Activated T-helper 1 cell treated with anti-CD3 and anti-CD28 coated beads, Interleukin-12 subunit alpha, Interleukin-12 subunit beta, Interleukin-2, Interleukin-4 antibody, amounts not matched to agents 30 ng/mL and 10 ng/mL and 1 ng/mL, durations not matched to agents 14 hours and 24 hours and 36 hours (primary cell): ENCODE measurements at places on chromosomes 16 and 17. TPM values are rescaled to one million over a fixed set of nuclear protein-coding genes. Genes with fewer than 3 reads are reported as not detected.
A peak's percentile ranks its signal among the peaks of the same experiment; 100 is the strongest.

SPN gene
- total RNA-seq = 191 and 196 TPM in 2 replicates

DNA sequence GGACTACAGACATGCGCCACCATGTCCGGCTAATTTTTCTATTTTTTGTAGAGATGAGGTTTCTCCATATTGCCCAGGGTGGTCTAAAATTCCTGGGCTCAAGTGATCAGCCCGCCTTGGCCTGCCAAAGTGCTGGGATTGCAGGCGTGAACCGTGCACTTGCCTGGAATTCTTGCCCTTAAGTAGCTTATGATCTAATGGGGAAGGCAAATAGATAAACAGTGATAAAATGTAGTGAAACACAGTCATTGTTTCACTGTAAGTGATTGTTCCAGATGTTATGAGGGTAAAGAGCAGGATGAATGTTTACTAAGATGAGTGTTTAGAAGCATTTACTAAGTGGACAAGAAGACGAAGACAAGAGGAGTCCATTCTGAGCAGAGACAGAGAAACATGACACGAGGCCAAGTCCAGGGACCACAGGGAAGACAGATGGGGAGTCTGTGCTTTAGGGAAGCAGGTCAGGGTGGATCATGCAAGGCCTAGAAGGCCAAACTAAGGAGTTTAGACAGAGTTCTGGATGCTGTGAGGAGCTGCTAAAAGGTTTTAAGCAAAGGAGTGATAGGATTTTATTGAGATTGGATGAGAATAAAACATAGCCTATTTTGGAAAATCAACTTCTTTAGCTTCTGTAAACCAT is 36.9 kb downstream of the YPEL2 start:
- no peak overlapping the region for H3K4me3 ChIP-seq
- H3K36me3 ChIP-seq = peaks cover 1% of the 10 kb centered on the region
- H3K4me1 ChIP-seq = peaks cover 60% of the 10 kb centered on the region
- no peak for DNase-seq
- no peaks in the 10 kb centered on the region for H3K27me3 ChIP-seq

DNA sequence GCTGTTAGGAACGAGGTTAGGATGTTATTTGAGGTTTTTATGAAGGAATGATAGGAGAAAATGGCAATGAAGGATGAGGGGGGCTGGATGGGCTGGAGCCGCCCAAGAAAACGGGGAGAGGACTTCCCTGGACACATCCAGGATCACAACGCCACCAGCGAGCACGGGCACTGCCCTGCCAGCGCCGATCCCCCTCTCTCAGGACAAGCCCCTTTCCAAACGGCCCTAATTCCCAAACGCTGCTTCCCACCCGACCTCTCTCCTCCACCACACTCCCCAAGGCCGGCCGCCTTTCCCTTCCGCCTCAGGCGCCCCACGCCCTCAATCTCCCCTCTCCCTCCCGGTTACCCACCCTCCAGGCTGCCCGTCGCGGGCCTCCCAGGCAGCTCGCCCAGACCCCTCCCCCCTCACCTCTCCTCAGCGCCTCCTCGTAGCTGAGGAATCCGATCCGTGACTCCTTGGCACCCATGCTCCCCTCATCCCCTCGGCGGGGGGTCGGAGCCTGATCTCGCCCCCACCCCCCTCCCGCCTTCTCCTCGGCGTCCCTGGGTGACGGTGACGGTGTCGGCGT is 377 bp downstream of the USP32 start:
- H3K27ac ChIP-seq = peak overlapping the region; percentile 93
- peaks cover 55% of the 10 kb centered on the region for H3K4me1 ChIP-seq
- H3K27me3 ChIP-seq = no peaks in the 10 kb centered on the region
- H3K36me3 ChIP-seq = peaks cover under 1% of the 10 kb centered on the region

EIF3CL gene
- total RNA-seq = 139 and 192 TPM in 2 replicates

LITAFD gene
- not detected in 2 replicates for total RNA-seq

DNA sequence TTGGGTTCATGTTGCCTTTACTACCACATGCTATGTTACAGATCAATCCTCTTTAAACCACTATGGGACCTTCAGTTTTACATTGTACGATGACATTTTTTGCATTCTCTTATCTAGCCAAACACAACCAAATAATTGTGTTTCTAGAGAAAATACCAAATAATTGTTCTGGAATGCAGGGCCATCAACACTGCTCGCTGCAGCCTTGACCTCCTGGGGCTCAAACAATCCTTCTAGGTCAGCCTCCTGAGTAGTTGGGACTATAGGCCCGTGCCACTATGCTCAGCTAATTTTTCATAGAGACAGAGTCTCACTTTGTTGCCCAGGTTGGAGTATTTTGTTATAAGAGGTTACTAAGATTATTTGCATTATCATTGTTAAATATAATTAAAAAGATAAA is 237.5 kb upstream of the PMFBP1 start:
- H3K27ac ChIP-seq = no peak overlapping the region
- no peaks in the 10 kb centered on the region for H3K4me1 ChIP-seq
- no peaks in the 10 kb centered on the region for H3K27me3 ChIP-seq
- H3K36me3 ChIP-seq = no peaks in the 10 kb centered on the region

DNA sequence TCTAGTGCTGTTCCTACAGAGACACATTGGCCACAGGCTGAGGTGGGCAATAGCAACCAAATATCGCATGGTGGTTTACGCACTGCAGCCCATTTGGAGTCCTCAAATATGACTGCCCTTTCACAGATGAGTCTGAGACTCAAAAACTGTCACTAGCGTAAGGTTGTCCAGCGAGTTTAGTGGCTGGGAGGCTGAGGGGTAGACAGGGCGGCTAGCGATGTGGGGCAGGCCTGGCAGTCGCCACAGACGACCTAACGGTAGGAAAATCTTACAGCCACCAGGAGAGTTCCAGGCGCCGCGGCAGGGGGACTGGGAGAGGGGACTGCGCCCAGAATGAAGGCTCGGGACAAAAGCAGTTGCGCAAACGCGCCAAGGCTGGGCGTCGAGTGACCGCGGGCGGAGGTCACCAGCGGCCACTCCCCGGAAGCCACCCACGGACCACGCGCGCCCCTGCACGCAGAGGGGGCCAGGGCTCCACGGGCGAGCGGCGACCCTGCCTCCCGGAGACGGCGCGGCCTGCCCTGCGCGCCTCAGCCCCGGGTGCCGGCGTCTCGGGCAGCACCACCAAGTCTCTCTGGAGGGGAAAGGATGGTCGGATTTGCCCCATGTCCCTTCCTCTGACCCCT is 699 bp upstream of the MAP1LC3B start:
- H3K27ac ChIP-seq = peak overlapping the region; percentile 86
- peak overlapping the region; percentile 81 for H3K4me3 ChIP-seq
- H3K36me3 ChIP-seq = peaks cover 5% of the 10 kb centered on the region
- no peak for DNase-seq

CD300H gene
- not detected in 2 replicates for total RNA-seq

- H3K4me1 ChIP-seq = peaks cover 6% of the 10 kb centered on the region
- peaks cover 18% of the 10 kb centered on the region for H3K27me3 ChIP-seq
- no peak overlapping the region for H3K4me3 ChIP-seq
- H3K36me3 ChIP-seq = no peaks in the 10 kb centered on the region
- DNase-seq = no peak
Observed at GRCh38 chr17:332023-332422, 20.6 kb downstream of the RPH3AL start.

MYH8 gene
- total RNA-seq = not detected in 2 replicates

NRN1L gene
- total RNA-seq = 0.65 and 0.76 TPM in 2 replicates

DNA sequence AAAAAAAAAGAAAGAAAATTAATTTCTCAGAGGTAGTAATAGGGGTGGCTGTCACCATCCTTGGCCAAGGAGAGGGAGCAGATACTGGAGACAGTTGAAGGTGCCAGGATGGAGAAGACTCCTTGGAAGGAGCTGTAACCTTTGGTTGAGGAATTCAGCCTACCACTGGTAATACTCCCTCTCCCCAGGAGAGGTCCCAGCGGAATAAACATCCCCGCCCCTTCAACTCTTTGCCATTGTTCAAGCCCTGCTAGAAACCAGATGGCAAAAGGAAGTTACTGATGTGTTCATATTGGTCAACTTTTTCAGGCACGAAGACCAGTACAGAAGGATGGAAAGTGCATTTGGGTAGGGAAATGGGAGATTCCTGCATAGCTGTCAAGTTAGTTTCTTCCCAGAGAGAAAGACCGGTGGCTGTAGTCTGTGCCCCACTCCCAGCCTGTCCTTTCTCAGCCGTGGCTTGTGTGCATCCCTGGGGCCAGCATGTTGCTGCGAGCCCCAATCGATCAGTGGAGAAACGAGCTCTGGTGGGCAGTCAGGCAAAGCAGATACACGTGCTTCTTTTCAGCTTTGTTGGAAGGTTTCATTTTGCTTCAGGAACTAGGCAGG is 612.1 kb downstream of the MAF start:
- no peaks in the 10 kb centered on the region for H3K36me3 ChIP-seq
- H3K27me3 ChIP-seq = peaks cover 1% of the 10 kb centered on the region
- no peak overlapping the region for H3K4me3 ChIP-seq
- no peak overlapping the region for H3K27ac ChIP-seq

- no peak for DNase-seq
- H3K4me3 ChIP-seq = peak overlapping the region; percentile 99
- H3K27ac ChIP-seq = peak overlapping the region; percentile 98
- H3K4me1 ChIP-seq = peaks cover 74% of the 10 kb centered on the region
- no peaks in the 10 kb centered on the region for H3K27me3 ChIP-seq
- peaks cover 31% of the 10 kb centered on the region for H3K36me3 ChIP-seq
Observed at GRCh38 chr16:89097392-89097772, 3.7 kb downstream of the ACSF3 start.

DNA sequence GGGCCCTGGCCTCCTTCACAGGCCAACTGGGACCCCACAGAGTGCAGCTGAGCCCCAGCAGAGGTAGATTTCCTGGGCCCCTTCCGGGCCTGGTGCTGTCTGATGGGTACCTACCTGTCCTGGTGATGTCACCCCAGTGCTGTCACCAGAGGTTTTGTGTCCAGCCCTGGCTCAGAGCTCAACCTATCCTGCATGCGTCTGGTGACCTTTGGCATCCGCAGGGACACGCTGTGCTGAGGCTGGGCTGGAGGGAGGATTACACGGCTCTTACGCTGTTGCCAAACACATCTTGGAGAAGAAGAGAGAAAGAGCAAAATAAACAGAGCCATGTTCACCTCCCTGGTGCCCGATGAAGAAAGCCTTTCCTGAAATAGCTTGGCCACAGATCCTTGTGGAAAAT is 70.6 kb upstream of the MED9 start:
- no peak for DNase-seq
- no peak overlapping the region for H3K27ac ChIP-seq
- no peaks in the 10 kb centered on the region for H3K27me3 ChIP-seq
- H3K4me1 ChIP-seq = peaks cover 34% of the 10 kb centered on the region
- no peaks in the 10 kb centered on the region for H3K36me3 ChIP-seq
- no peak overlapping the region for H3K4me3 ChIP-seq

MIEF2 gene
- total RNA-seq = 5.8 and 7.0 TPM in 2 replicates

DNA sequence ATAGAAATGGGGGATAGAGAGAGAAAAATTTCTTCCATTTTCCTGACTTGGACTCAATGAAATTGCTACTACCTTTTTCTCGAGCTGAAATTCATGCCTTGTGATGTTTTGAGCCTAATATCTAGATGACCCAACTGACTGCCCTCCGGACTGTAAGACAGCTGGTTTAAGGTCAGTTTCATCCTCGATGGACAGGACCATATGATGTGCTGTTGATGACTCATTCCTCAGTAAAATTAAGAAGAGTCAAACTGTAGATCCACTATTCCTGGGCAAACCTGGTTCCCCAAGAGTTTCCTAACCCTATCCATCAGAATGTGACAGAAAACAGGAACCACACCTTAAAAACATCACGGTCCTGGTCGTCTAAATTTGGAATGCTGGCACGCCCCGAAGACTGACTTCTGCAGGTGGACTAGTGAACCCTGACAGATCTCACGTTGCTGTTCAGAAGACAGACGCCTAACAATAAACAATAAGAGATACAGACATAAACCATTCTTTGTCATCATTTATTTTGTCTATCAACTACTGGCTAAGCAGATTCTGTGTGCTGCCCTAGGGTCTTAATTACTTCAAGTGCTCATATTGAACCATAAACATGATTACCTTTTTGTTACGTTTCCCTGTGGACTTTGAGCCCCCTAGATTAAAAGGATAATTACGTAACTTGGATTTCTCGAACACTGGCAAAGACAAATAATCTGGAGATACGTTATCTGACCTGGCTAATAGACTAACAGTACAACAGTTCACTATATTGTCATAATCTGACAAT is 45.1 kb upstream of the NOS2 start:
- H3K4me1 ChIP-seq = peaks cover 30% of the 10 kb centered on the region
- H3K27me3 ChIP-seq = peaks cover 11% of the 10 kb centered on the region
- no peak overlapping the region for H3K27ac ChIP-seq
- no peak for DNase-seq
- no peaks in the 10 kb centered on the region for H3K36me3 ChIP-seq
- no peak overlapping the region for H3K4me3 ChIP-seq

- H3K36me3 ChIP-seq = no peaks in the 10 kb centered on the region
- H3K4me1 ChIP-seq = peaks cover 16% of the 10 kb centered on the region
- no peak for DNase-seq
- H3K4me3 ChIP-seq = peak overlapping the region; percentile 94
- peaks cover 2% of the 10 kb centered on the region for H3K27me3 ChIP-seq
Observed at GRCh38 chr16:4615384-4616046, 827 bp upstream of the UBALD1 start.

- H3K4me1 ChIP-seq = no peaks in the 10 kb centered on the region
- H3K27me3 ChIP-seq = peaks cover 7% of the 10 kb centered on the region
- DNase-seq = no peak
- no peak overlapping the region for H3K27ac ChIP-seq
- H3K36me3 ChIP-seq = no peaks in the 10 kb centered on the region
- H3K4me3 ChIP-seq = no peak overlapping the region
Observed at GRCh38 chr17:20775331-20775730, 195.8 kb downstream of the CDRT15L2 start.

DNA sequence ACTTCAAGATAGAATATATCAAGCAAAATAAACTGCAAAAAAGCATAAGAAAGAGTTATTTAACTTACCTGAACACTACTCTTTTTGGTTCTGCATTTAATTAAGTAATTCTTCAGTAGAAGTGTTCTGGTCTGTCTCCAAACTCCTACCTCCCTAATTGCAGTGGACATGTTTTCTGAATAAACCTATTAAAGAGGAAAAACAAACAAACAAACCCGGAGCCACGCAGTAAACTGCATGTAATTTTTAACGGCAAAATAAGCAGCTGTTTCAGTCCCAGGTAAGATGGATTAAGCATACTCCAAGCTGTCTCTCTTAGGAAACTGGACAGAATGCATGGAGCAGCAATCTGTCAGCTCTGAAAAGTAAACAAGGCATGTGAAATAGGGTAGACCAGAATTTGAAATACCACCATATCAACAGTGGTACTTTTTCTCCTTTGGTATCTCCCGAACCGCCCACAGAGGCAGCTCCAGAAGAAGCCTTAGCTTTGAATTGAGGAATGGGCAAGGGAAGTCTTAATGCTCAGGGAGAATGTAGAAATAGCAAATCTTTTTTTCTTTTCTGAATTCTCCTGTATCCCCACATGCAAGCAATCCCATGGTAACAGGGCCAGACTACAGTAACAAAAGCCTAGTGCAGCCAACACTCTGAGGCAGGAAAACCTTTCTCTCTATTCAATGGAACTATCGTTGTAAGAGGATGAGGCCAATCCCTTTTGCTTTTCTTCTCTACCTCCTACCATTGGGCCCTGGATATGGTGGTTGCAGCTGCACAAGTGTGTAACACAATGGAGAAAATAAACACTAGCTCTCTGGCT is 12.5 kb downstream of the ABCA5 start:
- no peak for DNase-seq
- H3K4me3 ChIP-seq = no peak overlapping the region
- H3K36me3 ChIP-seq = peaks cover 1% of the 10 kb centered on the region
- H3K27ac ChIP-seq = no peak overlapping the region
